ENCODE measurements at places on chromosomes 2 and 18. TPM values are rescaled to one million over a fixed set of nuclear protein-coding genes. Genes with fewer than 3 reads are reported as not detected.

GRCh38 chr18:35159782-35160181, 81.1 kb upstream of the ZNF397 start:
- no peaks in the 10 kb centered on the region for H3K27me3 ChIP-seq
- no peak overlapping the region for H3K4me3 ChIP-seq
- no peak for DNase-seq
- H3K27ac ChIP-seq = no peak overlapping the region

DNA sequence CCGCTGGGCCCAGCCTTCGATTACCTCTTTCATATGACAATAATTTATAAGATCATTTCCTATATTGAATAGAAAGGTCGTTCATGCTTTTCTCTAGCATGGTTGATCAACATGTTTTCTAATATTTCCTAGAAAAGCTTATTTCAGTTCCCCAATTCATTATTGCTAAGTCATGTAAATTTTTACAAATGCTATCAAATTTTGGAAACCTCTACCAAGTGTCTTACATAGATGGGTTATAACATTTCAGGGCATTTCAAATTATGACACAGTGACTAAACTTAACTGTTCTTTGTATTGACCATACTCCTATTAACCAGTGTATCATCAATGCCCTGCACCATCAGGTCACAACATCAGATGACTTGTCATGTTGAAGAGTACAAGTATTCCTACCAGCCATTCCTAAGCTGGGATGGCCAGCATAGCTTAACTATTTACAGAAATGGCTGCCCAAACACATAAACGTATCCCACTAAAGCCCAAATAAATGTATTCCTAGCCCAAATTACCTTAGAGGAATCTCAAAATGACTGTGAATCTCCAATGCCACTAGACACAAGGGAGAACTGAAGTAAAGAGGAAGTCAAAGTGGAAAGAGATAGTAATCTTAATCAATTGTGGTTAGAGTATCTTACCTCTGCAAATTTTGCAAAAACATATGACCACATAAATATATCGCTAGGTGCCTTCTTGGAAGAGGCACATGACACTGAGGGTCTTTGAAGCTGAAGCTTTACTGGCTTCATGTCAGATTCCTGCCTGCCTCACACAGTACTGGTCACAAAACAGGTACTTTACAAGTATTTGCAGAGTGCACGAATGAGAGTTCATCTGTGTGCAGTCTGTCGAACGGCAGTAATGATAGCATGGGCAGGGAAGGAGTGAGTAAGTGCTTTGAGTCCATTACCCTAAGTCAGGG, 87.3 kb upstream of the TLK1 start:
- peaks cover 17% of the 10 kb centered on the region for H3K36me3 ChIP-seq
- DNase-seq = no peak
- H3K4me3 ChIP-seq = no peak overlapping the region
- peaks cover 4% of the 10 kb centered on the region for H3K4me1 ChIP-seq
- no peaks in the 10 kb centered on the region for H3K27me3 ChIP-seq
- H3K27ac ChIP-seq = no peak overlapping the region

DNA sequence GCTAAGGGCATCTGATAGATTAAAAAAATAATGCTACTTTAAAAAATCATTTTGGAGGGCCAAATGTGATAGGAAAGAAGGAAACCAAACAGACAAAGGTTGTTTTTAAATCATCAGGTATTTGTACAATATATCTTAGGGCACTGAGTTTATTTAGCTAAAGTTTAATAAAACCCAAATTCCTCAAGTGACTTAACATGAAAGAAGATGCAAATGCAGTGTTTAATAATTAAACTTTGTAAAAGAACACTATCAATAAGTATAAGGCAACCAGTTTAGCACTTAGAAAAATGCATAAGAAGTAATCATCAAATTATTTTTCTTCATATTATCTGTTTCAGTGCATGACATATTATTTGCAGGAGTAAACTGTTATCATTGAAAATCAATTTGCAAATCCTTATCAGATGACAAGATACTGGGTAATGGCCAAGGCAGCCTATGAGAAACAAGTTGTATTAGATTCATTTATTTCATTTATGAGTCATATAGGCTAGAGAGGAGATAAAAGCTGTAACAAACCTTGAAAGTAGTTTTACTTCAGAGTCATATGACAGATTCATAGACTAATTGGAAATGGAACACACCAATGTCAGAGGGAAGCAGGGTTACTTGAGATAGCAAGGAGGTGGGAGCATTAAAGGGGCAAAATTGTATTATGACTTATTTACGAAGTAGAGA, 165.5 kb downstream of the GCA start:
- no peak overlapping the region for H3K27ac ChIP-seq
- H3K4me3 ChIP-seq = no peak overlapping the region
- DNase-seq = no peak
- H3K4me1 ChIP-seq = no peaks in the 10 kb centered on the region
- no peaks in the 10 kb centered on the region for H3K27me3 ChIP-seq

GRCh38 chr2:147665105-147665504, 179.7 kb upstream of the ACVR2A start:
- H3K27me3 ChIP-seq = no peaks in the 10 kb centered on the region
- DNase-seq = no peak
- no peak overlapping the region for H3K27ac ChIP-seq
- H3K4me1 ChIP-seq = peaks cover 4% of the 10 kb centered on the region
- H3K4me3 ChIP-seq = no peak overlapping the region
- H3K36me3 ChIP-seq = no peaks in the 10 kb centered on the region

Gene LCT
- 0.19 TPM for total RNA-seq

- H3K27me3 ChIP-seq = no peaks in the 10 kb centered on the region
- H3K27ac ChIP-seq = no peak overlapping the region
- no peaks in the 10 kb centered on the region for H3K36me3 ChIP-seq
- no peaks in the 10 kb centered on the region for H3K4me1 ChIP-seq
- no peak for DNase-seq
Measured at GRCh38 chr2:183408562-183408961, 284.3 kb downstream of the NUP35 start.

- H3K4me3 ChIP-seq = no peak overlapping the region
- H3K27ac ChIP-seq = no peak overlapping the region
- H3K36me3 ChIP-seq = no peaks in the 10 kb centered on the region
- peaks cover 22% of the 10 kb centered on the region for H3K4me1 ChIP-seq
- DNase-seq = no peak
- H3K27me3 ChIP-seq = no peaks in the 10 kb centered on the region
Measured at GRCh38 chr2:8489751-8490150, 192.1 kb upstream of the ID2 start.

Gene WDR7
- 15.9 TPM for total RNA-seq

Gene GCG
- total RNA-seq = 0.27 TPM

- no peak for DNase-seq
- H3K4me3 ChIP-seq = no peak overlapping the region
- H3K27ac ChIP-seq = no peak overlapping the region
Measured at GRCh38 chr2:67806816-67807215, 256.0 kb downstream of the C1D start.

Gene REL
- total RNA-seq = 9.8 TPM

DNA sequence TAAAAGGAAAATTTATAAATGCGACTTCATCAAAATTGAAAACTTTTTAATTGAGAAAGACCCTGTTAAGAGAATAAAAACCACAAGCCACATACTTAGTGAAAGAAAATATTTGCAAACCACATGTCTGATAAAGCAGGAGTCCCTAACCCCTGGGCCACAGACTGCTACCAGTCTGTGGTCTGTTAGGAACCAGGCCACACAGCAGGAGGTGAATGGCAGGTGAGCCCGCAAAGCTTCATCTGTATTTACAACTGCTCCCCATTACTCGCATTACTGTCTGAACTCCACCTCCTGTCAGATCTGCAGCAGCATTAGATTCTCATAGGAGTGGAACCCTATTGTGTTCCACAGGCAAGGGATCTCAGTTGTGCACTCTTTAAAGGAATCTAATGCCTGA, 95.5 kb upstream of the CRACDL start:
- H3K4me3 ChIP-seq = no peak overlapping the region
- no peaks in the 10 kb centered on the region for H3K27me3 ChIP-seq
- DNase-seq = no peak
- H3K36me3 ChIP-seq = no peaks in the 10 kb centered on the region

Gene SNRPD1
- total RNA-seq = 167 TPM
